ENCODE measurements at places on chromosomes 5 and 9.
A peak's percentile ranks its signal among the peaks of the same experiment; 100 is the strongest.

GRCh38 chr5:169652057-169652456 lies 15.0 kb downstream of the DOCK2 start:
- DNase-seq: peak; percentile 79

DNA sequence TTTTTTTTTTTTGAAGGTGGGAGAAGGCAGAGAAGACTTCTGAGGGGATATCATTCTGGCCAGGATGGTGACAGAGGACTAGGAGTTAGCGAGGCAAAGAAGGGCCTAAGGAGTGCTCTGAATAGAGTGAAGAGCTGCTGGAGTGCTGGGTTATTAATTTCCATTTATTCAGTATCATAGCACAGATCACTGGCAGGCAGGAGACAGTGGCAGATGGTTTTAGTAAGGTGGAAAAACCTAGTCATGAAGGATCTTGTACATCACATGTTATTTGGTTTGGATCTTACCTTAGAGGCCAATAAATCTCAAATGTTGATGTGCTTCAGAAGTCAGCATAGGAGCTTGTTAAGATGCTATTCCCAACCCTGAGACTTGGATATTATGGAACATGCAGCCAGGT lies 165.5 kb downstream of the TTLL11 start:
- no peak for DNase-seq

DNA sequence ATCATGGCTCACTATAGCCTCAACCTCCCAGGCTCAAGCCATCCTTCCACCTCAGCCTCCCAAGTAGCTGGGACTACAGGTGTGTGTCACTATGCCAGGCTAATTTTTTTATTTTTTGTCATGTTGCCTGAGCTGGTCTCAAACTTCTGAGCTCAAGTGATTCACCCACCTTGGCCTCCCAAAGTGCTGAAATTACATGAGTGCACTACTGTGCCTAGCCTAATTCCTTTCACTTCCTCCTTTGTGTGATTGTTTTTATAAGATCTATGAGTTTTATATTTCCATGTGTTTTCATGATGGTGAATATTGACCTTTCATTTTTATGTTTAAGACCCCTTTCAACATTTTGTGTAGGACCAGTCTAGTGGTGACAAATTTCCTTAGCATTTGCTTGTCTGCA lies 55.2 kb upstream of the IL12B start:
- no peak for DNase-seq

DNA sequence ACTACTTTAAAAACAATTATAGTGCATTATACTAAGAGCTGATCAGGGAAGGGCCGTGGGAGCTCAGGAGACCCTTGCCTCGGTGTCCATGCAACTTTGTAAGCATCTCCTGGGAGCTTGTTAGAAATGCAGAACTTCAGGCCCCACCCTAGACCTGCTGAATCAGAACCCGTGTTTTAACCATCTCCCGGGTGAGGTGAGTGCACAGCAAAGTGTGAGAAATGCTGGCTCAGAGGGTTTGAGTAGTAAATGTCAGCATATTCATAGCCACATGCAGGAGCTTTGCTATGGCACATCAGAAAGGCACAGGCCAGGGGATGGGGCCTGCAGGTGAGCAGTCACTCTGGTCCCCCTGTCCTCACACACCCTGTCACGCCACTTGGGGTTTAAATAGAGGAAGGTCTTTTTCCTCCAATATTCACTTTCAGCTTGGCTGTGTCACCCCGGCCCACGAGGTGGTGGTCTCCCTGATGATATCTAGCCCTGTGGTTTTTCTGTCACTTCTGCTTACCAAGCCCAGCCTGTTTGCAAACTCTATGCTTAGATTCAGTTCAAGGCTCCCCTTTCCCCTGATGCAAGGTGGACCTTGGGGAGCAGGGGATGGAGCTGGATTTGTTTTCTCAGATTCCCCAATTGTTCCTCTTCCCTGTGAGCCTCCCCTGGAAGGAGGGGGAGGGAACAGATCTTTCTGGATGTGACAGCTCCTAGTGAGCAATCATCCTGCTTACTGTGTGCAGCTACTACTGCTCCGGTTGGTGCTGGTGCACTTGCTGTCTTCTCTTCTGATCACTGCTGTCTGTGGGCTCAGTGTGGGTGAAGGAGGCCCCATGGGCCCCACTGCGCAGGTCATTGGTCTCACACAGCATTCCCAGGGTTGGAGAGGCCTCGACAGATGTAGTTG lies 51.8 kb upstream of the TGFBR1 start:
- DNase-seq: no peak

DNA sequence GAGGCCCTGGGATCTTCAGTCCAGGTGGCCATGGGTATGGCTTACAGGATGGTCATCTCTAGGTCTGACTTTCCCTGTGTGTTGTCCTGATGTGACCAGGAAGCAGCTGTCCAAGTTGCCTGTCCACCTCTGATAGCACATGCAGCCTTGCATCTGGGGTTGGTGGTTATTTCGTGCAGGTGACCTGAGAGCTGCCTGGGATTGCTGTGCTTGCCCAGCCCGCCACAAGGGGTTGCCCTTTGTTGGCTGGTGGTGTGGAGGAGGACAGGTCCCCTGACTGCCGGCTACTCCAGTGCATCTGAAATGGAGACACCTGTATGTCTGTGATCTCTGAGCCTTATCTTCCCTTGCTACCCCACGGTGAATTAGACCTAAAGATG lies 212.6 kb downstream of the ARHGAP26 start:
- peak; percentile 36 for DNase-seq

GRCh38 chr5:120447706-120448239 lies 16.3 kb upstream of the PRR16 start:
- no peak for DNase-seq

- no peak for DNase-seq
Observed at GRCh38 chr9:87446527-87446926, 51.1 kb upstream of the DAPK1 start.

GRCh38 chr5:132425009-132425937 lies 55.8 kb downstream of the SLC22A5 start:
- DNase-seq: no peak

DNA sequence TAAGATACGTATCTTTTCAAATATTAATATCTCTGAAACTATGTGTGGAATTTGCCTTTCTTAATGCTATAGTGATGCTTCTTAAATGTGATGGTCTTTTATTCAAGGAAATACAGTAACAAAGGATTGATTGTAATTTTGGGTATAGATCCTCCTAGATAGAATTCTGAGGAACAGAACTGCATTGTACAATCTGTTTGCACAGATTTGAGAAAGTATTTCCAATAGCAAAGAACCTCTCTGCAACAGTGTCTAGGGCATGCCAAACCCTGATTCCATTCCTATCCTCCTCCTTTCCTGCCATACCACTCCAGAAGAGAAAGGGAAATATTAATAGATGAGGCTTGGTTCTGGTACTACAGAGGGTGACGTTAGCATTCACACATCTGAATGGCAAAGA lies 10.4 kb downstream of the SMIM15 start:
- DNase-seq: no peak

DNA sequence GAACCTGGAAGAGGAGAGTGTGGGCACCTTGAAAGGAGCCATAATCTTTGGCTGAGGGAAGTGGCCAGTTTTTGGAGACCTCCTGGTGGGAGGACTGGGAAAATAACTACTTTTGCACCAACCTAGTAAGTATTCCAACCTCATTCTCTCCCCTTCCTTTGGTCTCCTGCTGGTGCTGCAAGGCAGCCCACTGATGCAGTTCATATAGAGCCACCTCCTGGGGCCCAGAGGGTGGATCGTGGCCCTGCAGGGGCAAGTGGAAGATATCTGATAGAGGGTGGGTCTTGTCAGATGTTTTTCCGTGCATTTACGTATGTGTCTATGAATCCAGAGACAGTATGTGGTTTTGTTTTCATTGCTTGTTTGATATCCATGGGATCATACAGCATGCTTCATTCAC lies 172.8 kb upstream of the PITX1 start:
- DNase-seq: no peak

GRCh38 chr5:172410160-172410559 lies 44.2 kb downstream of the SH3PXD2B start:
- DNase-seq: no peak

GRCh38 chr9:133540698-133541025 lies 6.2 kb downstream of the ADAMTSL2 start:
- no peak for DNase-seq

- DNase-seq: no peak
Observed at GRCh38 chr9:92534204-92534603, 1.6 kb downstream of the ECM2 start.

DNA sequence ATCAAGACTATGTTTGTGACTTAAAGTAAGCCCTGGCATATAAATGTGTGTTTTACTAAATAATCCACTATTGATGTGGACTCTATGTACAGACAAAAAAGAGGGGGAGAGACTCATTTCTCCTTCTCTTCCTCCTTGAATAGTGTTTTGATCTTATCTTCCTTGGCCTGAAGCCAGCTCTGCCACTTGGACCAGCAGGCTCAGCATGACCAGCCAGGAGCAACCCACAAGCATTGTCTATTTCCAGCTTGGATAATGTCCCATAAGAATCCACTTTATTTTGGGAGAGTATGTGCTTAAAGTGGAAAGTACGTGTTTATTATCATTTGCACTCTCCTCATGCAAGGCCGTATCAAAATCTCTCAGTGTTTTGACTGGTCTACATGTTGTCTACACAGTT lies 23.8 kb upstream of the SLC46A2 start:
- DNase-seq: no peak

DNA sequence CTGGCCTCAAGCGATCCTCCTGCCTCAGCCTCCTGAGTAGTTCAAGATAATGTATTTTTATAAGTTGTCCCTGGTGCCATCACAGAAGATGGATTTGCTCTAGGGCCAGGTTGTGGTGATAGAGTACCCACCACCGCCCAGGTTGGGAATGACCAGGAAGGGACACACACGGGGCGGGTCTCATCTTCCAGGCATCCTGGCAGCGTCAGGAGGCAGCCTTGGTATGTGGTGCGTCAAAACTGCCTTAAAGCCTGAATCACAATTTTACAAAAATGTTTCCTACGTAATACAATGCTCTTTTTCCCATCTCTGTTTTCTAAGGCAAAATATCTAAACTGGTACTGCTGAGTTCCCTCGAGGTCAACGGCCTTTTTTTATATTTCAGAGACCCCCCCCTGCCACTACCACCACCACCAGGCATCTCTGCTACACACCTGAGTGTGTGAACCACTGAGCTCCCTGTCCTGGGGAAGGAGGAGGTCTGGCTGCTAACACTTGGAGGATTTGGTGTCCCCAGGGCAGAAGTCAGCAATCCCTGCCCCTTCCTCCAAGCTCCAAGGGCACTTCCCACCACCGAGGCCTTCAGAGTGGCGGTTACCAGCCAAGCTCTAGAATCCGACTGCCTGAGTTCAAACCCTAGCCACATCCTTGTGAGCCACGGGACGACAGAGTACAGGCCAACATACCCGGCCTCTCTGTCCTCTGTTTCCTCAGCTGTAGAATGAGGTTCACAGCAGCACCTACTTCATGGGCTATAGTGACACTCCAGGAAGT lies 47.3 kb downstream of the SLC6A7 start:
- DNase-seq: no peak

DNA sequence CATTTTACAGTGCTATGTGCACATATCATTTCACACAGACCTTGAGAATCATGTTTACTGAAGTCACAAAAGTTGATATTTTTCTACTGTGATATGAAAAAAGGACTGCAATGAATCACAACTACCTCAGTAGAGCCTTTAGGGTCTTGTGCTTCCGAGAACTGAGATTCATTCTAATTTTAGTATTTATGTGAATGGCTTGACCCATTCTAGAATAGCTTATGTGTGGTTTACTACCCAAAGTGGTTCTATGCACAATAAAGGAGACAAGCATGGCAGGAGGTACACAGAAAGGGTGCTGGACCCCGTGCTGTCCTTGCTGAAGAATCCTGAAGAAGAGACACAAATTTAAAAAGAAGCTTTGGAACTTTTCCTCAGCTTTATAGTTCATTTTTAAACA lies 28.2 kb downstream of the MEF2C start:
- DNase-seq: no peak

DNA sequence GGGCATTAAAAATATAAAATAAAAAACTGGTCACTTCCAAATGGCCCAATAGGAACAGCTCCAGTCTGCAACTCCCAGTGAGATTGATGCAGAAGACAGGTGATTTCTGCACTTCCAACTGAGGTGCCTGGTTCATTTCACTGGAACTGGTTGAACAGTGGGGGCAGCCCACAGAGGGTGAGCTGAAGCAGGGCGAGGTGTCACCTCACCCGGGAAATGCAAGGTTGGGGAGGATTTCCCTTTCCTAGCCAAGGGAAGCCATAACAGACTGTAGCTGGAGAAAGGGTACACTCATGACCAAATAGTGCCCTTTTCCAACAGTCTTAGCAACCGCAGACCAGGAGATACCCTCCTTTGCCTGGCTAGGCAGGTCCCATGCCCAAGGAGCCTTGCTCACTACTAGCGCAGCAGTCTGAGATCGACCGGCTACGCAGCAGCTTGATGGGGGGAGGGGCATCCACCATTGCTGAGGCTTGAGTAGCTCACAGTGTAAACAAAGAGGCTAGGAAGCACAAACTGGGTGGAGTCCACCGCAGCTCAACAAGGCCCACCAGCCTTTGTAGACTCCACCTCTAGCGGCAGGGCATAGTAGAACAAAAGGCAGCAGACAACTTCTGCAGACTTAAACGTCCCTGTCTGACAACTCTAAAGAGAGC lies 12.7 kb downstream of the RLN1 start:
- DNase-seq: no peak

DNA sequence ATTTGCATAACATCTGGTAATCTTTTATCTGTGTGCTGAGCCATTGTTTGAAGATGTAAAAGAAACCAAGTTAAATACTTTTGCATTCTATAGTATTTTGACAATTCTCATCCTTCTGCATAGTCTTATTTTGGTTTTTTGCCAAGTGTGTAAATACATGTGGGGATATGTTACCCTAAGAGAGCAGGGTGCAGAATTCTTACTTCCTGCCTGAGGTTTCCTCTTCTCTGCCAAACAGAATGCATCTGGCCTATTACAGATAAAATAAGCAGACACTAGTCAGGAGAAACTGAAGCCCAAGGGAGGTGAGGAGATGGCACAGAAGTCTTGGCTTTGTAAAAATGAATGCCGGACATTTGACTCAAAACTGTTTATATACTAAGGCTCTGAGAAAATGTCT lies 462.1 kb downstream of the TMEM38B start:
- DNase-seq: no peak

DNA sequence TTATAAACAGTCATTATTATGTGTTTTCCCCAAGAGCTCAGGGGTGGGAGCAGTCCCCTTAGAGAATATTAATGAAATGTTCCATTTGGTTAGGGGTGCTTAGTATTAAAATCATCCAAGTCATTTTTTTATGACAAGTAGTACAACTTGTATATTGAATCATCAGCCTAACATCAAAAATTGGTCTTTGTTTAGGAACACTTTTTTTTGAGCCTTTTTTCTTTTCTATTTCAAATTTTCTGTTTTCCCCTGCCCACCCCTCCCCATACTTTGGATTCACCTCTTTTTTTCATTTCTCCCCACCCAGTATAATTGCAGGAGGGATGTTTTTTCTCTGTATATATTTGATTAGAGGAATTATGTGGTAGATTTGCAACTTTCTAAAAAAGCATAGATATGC lies 25.8 kb downstream of the RBM27 start:
- DNase-seq: no peak

Measured in left ventricle myocardium superior (tissue), 1 donor.